Forelimb muscle (tissue), 1 donor: ENCODE measurements at places on chromosomes 5 and 9. TPM values are rescaled to one million over a fixed set of nuclear protein-coding genes. Genes with fewer than 3 reads are reported as not detected.

DNA sequence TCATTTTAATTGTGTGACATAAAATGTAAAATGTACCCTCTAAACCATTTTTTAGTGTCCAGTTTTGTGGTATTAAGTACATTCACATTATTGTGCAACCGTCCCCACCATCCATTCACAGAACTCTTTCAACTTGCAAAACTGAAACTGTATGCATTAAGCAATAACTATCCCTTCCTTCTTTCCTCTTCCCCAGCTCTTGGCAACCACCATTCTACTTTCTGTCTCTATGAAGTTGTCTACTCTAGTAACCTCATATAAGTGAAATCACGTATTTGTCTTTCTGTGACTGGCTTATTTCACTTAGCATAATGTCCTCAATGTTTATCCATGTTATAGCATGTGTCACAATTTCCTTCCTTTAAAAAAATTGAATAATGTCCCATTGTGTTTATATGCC is 142.4 kb downstream of the C9orf152 start:
- no peak for DNase-seq

DNA sequence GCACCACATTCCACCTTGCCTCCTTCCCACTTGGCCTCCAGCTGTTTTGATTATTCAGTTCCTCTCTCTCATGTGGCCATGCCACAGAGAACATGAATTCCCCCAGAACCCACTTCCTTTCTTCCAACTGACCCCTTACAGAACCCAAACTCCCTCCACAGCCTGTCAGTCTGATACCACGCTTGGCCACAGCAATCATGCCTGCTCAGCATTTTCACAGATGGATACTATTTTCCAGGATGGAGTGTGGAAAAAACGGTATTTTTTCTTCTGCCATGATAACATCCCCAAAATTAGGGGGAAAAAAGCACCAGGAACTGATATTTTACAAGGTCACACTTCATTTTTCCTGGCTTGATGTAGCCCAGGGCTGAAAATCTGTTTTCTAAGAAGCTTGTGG is 34.9 kb upstream of the SLIT3 start:
- DNase-seq, result no peak

- no peak for DNase-seq
Observed at GRCh38 chr5:2071562-2071961, 188.8 kb upstream of the IRX4 start.

- no peak for DNase-seq
Observed at GRCh38 chr9:8256880-8257279, 457.3 kb upstream of the DMAC1 start.

GRCh38 chr5:158494541-158494940 is 605.2 kb downstream of the EBF1 start:
- no peak for DNase-seq

GRCh38 chr9:19759066-19759465 is 29.8 kb downstream of the SLC24A2 start:
- DNase-seq, result no peak

DNA sequence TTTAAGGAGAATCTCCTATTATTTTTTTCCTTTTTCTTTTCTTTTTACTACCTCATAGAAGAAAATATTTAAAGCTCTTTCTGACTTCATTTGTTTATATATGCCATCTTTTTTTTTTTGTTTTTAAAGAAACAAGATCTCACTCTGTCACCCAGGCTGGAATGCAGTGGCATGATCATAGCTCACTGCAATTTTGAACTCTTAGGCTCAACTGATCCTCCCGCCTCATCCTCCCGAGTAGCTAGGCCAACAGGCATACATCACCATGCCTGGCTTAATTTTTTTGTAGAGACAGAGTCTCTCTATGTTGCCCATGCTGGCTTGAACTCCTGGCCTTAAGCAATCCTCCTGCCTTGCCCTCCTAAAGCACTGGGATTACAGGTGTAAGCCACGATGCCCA is 59.5 kb downstream of the LNPEP start:
- no peak for DNase-seq

DNA sequence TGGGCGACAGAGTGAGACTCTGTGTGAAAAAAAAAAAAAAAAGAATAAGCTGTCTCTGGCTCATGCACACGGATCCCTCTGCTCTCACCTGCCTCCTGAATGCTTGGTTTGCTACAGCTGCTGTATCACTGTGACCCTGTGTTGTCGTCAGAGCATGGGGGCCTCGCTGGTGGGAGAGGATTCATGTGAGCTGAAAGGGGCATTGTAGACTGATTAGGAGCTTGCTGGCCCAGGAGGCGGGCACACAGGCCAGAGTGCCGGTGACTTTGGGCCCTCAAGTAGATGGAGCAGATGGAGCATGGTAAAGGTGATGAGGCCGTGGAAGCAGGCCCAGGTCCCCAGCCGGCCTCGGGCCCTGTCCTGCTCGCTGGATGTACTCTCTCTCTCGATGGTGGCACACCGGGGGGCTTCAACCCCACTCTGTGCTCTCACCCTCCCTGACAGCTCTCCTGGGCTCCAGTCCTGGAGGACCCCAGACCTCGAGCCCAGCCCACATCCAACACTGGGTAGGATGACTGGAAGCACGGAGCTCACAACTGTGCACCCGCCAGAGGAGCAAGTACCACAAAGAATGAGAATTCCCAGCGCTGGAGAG is 7.1 kb downstream of the FLT4 start:
- no peak for DNase-seq

CCIN gene
- 0.58 TPM for polyA plus RNA-seq

ARID3C gene
- polyA plus RNA-seq, result not detected

GARNL3 gene
- 15.8 TPM for polyA plus RNA-seq

CDH10 gene
- polyA plus RNA-seq, result 0.29 TPM
